ENCODE measurements at places on chromosomes 7 and 10.
A peak's percentile ranks its signal among the peaks of the same experiment; 100 is the strongest.

DNA sequence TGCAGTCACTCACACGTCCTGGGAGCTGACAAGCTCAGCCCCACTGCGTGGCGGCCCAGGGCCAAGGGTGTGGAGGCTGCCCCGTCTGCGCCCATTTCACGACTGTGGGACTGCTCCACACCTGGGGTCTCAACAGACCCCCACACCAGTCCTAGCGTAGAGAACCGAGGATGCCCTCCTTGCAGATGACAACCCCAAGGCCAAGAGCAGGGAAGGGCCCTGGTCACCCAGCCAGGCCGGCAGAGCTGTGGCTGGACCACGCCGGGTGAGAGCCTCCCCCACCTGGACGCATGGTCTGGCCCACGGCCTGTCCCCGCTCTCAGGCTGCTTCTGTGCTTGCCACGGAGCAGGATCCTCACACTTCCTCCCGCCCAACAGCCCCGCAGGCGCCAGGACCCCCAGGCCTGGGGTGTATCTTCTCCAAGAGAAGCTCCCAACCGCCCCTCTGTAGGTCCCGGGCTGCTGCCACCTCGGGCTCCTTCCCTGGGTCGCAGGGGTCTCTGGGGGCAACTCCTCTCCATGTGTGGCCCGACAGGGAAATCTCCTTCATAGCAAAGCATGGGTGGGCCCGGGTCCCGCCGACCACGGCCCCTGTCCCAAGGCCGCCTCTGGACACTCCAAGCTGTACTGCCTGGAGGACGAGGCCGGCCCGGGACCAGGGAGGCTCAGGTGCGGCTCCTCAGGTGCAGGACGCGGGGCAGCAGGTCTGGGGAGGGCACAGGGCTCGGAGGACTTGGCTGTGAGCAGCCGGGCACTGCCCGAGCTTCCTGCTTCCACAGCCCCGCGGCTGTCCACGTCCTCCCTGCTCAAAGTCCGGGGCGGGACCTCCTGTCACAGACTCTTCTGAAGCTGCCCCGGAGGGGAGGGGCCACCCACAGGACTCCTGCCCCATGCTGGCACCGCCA is 88.8 kb downstream of the FOXL3 start:
- no peak for DNase-seq

- no peak for DNase-seq
Measured at GRCh38 chr10:114174695-114175188, 739 bp upstream of the CCDC186 start.

- no peak for DNase-seq
Measured at GRCh38 chr10:12056748-12057147, 12.0 kb upstream of the DHTKD1 start.

- no peak for DNase-seq
Measured at GRCh38 chr10:4191354-4191753, 406.3 kb upstream of the KLF6 start.

- DNase-seq: no peak
Measured at GRCh38 chr7:131232768-131233167, 94.9 kb upstream of the MKLN1 start.

DNA sequence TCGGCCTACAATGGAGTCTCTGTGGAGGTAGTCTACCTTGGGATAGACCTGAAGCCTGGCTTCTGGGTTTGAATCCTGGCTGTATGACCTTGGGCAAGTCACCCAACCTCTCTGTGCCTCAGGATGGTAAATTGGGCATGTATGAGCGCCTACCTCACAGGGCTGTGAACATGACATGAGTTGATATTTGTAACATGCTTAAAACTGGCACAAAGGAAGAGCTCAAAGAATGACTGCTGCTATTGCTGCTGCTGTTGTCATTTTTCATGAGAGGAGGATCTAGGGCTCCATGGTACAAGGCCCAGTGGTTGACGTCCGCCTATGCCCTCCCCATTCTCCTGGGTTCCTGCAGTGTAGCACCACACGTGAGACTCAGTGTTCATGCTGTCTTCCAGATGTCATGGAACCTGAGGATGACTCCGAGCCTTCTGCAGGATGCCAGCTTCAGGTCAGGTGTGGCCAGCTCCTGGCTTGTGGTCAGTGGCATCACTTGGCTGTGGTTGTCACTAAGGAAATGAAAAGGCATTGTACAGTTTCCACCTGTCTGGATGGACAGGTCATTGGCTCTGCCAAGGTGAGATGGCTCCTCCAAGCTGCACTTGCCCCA is 95.0 kb downstream of the WDFY4 start:
- no peak for DNase-seq

- no peak for DNase-seq
Measured at GRCh38 chr10:121231079-121231478, 367.2 kb downstream of the FGFR2 start.

GRCh38 chr10:71717551-71717951 is 2.0 kb downstream of the C10orf105 start:
- DNase-seq: no peak

GRCh38 chr7:128939861-128940410 is 2.2 kb downstream of the IRF5 start:
- DNase-seq: no peak

GRCh38 chr10:113958631-113959382 is 84.9 kb upstream of the ADRB1 start:
- no peak for DNase-seq

GRCh38 chr7:41156268-41156667 is 546.6 kb downstream of the INHBA start:
- DNase-seq: no peak

- no peak for DNase-seq
Measured at GRCh38 chr10:30550967-30551815, 78.4 kb downstream of the LYZL2 start.

DNA sequence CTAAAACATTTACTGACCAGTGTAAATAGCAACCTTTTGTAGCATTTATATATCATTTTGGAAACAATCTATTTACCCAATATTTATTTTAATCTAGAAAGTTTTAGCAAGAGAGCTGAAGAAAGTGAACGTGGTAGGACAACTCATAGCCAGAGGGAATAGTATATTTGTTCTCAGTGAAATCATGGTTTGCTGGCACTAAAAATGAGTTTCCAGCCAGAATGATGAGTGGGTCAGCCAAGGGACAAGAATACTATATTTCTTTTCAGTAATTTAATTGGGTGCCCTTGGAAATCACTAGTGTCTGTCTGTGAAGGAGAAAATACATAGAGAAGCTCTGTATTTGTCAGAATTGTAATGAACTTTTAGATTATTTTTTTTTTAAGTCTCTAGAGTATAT is 74.9 kb downstream of the MINPP1 start:
- DNase-seq: no peak

GRCh38 chr7:149278396-149278795 is 16.4 kb downstream of the ZNF783 start:
- no peak for DNase-seq

DNA sequence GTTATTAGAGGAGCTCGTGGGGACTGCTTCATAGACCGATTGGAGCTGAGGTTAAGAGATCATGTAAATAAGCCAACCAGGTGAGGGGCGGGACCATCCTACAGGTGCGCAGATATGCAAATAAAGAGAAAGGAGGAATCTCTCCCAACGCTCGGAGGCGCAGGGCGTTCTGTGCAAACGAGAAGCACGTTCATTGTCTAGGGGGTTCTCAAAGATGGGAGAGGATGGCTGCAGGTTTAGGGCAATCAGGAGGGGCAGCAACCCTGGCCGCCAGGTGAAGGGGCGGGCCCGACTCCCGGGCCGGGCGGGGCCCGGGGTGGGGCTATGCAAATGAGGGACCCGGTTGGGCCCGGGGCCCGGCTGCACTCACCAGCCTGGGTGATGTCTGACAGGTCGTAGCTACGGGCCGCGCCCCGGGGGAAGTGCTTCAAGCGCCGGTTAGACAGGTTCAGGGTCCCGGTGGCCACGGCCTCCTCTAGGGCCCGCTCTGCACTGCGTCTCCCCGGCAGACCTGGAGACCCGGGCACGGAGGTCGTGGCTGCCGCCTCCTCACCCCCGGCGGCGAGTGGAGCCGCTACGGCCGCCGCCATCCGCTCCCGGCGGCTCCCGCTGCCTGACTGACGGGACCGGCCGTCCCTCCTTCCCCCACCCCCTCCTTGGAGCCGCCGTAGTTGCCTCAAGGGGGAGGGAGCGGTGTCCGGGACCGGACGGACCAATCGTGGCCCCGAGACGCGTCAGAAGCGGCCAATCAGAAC is at the start of gene LRCH4:
Gene LRCH4, minus strand, starts transcription at position 619 of the 755 bp plus-strand sequence. Its CDS starts 29 bp downstream, at position 590.
- peak; percentile 97 for DNase-seq

GRCh38 chr10:112383325-112383724 is 9.4 kb downstream of the ACSL5 start:
- DNase-seq: no peak

DNA sequence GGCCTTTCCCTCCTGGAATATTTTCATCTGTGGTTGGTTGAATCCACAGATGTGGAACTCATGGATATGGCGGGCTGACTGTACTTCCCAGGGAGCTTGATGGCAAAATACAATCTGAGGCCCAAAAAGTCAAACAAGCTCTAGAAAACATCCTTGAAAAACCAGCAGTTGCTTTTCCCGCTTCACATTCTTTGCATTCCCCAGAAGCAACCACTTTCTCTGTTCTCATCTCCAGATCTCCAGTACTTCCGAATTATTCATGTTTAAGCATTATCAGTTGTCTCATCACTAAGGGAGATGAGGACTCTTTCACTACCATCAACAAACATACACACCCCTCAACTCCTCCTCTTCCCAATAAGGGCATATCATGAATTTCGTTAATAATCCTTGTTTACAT is 55.3 kb downstream of the KIF5B start:
- DNase-seq: no peak

GRCh38 chr10:61028861-61029361 is 84.9 kb upstream of the RHOBTB1 start:
- DNase-seq: no peak

GRCh38 chr7:142469696-142470543 is 212.1 kb upstream of the PRSS58 start:
- DNase-seq: no peak

DNA sequence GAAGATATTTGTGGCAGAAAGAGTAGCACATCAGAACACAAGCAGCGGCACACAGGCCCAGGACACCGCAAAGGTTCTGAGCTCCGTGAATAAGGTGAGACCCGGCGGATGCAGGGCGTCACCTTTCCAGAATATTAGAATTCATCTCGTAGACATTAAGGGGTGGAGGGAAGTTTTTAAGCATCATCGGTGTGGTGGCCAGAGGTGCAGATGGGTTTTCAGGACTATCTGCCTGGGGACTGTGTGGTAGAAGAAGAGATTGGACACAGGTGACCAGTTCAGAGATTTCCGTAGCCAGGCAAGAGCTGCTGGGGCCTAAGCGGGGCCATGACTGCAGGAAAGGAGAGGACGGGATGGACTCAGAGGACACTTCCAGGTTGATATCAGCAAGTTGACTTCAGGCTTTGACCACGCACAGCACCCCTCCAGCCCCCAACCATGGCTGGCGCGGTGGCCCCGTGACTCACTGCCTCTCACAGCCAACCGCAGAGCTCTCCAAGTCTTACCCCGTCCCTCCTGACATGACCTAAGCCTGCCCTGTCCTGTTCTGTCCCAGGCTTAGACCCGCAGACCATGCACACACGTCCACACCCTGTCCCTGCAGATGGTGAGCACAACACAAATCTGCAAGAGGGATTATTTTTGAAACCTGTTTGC is 97.2 kb downstream of the OAT start:
- no peak for DNase-seq

- no peak for DNase-seq
Measured at GRCh38 chr7:129493555-129493954, 8.8 kb upstream of the SMKR1 start.

DNA sequence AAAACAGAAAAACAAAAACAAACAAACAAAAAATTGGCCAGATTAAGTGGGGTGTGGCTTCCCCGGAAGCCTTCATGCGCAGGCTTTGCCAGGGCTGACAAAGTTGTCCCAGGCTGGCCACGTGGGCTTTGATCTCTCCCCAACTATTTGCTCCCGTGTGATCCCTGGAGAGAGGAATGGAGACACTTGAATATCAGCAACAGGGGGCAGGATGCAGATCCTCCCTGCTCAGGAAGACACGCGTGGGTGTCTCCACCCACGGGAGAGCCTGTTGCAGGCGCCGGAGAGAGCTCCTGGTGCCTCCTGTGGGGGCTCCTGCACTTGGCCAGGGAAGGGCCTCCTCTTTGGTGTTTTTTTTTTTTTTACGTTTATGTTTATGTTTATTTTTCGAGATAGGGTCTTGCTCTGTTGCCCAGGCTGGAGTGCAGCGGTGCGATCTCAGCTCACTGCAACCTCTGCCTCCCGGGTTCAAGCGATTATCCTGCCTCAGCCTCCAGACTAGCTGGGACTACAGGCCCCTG is 19.0 kb downstream of the TRIM56 start:
- DNase-seq: no peak

GRCh38 chr7:73706126-73707044 is 13.1 kb downstream of the STX1A start:
- peak; percentile 31 for DNase-seq

DNA sequence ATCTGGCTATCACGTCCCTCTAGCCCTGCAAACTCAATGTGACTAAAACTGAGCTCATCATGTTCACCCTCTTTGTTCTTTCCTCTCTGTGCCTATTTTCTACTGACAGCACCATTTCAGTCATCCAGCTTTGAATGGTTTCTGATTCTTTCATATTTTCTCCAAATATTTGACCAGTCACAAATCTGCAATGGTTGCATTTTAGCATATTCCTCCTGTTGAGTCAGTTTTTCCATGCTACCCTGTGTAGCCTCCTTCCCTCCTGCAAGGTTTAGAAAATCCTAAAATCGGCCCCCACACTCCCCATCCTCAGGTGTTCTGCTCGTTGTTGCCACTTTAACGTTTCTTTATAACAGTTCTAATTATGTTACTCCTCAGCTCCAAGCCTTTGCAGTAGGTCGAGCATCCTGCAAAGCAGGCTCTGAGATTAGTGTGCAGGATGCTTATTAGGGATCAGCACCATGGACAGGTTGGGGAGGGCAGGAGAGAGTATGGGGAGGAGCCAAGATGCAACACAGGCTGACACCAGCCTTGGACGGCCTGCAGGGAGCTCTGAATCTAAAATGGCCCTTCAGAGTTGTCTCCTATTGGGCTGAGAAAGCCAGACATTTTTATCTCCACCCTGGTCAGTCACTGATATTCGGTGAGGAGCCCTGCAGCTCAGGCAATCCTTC is 531.0 kb upstream of the COBL start:
- DNase-seq: no peak

GRCh38 chr7:45698303-45699014 is 124.3 kb downstream of the ADCY1 start:
- no peak for DNase-seq

GRCh38 chr10:108544500-108545120 is 1378.7 kb downstream of the XPNPEP1 start:
- DNase-seq: no peak

GRCh38 chr7:74206589-74207120 is 3.2 kb upstream of the LAT2 start:
- DNase-seq: peak; percentile 64

DNA sequence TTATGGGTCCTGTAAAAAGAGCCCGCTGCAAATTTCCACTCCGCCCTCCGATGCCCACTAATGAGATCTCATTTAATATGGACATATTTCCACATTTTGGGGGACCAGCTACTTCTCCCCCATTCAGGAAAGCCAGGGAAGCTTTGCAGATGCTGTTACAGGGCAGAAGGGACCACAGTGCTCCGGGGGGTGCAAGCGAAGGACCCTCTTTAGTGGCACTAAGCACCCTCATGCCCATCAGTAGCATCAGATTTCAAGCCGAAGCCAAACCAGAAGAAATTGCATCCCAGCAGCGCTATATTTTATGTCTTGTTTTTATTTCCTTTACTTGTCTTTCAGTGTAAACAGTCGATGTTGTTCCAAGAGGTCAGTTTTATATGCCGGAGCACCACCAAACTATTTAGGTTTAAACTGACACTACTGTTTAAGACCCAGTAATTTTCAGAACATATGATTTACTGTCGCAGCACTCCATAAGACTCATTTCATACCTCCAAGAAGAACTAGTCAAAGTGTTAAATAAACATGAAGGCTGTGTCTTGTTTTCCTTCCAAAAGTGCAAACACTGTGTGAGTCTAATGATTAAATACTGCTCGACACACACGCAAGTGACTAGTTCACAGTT is 122.2 kb upstream of the MGMT start:
- DNase-seq: no peak

Data from D721Med (cell line).